ENCODE measurements at places on chromosomes 13 and 19.

DNA sequence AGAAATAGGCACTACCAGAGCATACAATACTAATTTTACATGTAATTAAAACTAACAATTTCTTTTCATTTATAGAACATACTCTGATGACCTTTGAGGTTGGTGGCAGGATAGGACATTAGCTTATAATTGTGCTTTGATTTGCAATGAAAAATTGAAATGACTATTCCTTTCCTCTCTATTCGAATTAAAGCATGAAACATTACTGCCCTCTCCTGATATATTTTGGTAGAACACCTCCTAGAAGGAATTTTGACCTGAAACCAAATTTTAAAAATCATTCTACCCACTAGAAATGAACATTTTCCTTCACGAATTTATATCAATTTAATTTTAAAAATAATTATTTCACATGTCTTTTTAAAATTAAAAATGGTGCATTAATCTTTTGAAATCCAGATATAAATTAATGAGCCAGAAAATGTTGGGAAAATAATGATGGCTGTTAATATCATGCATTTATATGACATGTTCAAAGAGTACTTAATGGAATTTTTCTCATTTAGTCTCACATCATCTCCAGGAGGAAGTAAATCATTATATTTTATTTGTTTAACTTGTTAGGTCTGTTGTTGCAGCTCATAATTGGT lies 556.3 kb upstream of the ARGLU1 start:
- H3K36me3 ChIP-seq, result no peaks in the 10 kb centered on the region
- no peak overlapping the region for H3K4me3 ChIP-seq
- H3K4me1 ChIP-seq, result no peaks in the 10 kb centered on the region
- H3K27ac ChIP-seq, result no peak overlapping the region

- H3K36me3 ChIP-seq, result no peaks in the 10 kb centered on the region
- no peak overlapping the region for H3K27ac ChIP-seq
- H3K4me1 ChIP-seq, result no peaks in the 10 kb centered on the region
- H3K27me3 ChIP-seq, result no peaks in the 10 kb centered on the region
Observed at GRCh38 chr13:66577358-66577757, 652.8 kb downstream of the PCDH9 start.

DNA sequence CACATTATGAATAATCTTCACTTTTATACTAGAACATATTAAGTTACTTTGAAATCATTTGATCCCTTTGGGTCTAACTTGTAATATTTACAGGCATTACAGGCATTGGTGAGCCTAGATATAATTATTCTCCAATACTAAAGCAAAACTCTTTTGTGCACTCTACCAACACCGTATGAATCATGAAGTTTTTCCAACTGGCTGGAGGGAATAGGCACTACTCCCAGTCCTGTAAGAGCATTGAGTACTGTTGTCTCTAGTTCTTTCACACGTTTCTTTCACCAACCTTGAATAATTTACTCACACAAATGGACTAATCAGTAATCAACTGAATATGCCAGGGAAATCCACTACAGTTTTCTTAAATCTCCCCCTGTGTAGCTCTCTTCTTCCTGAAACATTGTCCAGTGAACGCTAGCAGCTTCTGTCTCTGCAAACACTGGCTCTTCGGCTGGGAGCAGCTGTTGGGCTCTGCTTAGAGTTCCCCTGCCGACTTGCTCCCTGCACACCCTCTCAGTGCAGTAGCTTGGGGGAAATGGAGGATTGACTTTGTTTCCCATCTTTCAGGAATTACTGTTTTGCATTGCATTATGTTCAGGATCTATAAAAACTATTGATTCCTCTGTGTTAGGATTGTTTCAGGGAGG lies 476.7 kb downstream of the RFC3 start:
- H3K36me3 ChIP-seq, result no peaks in the 10 kb centered on the region
- DNase-seq, result no peak
- H3K4me3 ChIP-seq, result no peak overlapping the region
- no peaks in the 10 kb centered on the region for H3K27me3 ChIP-seq
- no peak overlapping the region for H3K27ac ChIP-seq

DNA sequence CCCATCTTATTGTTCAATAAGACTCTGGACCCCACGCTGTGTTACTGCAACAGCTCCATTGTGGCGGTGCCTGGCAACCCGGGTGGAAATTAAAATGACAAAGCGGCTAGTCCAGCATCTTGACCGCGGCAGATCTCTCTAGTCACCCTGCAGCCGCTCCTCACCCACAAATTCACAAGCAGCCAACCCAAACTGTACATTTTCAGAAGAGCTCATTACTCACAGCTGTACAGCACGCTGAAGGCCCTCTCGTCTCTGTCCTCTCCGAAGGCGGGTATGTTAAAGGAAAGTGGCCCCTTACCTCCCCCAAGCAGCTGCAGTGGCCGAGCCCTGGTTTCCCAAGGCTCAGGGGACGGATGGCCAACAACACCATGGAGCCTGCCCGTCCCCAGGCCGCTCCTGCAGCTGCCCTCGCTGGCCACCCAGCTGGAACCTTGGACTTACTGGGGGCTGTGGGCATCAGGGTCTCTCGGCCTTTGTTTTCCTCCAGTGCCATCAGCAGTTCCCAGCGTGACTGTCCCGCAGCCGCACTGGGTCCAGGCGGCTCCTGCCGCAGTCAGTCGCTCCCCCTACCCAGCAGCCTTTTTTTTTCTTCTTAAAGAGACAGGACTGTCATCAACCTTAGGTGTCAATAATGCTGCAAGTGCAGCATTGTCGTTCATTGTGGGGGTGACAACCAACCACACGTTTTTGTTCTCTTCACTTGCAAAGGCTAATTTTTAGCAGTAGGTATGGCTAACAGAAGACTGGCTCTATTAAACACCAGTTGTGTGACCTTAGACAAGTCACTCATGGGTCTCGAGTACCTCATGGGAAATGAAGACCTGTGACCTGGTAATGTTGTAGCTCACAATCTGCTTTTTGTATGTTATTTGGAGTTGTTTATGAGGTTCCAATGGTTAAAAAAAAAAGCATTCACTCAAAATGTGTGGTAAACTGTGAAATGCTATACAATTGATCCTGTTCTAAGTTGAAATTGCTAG lies at the start of gene SACS:
SACS (minus strand) TSS at position 532 of the 983 bp plus-strand sequence. CDS start 22,463 bp downstream, outside the sequence.
- no peak within 1 kb of the TSS for H3K4me3 ChIP-seq
- no peaks in the 10 kb centered on the region for H3K36me3 ChIP-seq
- DNase-seq, result no peak

DNA sequence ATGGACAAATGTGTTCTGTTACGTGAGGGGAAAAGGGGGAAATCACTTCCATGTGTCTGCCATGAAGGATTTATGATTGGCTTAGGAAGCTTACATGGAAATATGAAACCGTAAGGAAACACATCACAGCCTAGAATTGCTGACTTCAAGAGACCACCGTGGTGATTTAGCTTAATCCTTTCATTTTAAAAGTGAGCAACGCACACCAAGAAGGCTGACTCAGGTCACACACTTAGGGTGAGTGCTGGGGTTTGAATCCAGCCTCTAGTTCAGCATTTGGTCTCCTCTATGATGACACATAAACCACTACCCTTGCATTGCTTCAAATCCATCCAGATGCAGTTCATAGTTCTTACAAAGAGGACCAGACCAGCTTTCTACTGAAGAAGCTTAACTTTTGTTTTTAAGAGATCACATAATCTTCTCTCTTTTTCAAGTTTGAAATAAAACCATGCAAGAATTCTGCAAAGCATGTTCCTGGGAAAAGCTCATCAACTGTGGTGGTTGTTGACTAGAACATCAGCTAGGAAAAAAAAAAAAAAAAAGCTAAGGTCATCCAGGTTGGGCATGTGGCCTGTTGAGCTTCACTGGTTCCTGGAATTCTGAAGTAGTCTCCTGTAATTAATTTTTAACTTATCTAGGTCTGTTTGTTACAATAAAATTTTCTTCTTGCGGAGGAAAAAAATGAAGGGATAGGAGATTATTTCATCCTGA lies 60.2 kb upstream of the KL start:
- no peaks in the 10 kb centered on the region for H3K4me1 ChIP-seq
- no peak overlapping the region for H3K27ac ChIP-seq
- H3K36me3 ChIP-seq, result no peaks in the 10 kb centered on the region

DNA sequence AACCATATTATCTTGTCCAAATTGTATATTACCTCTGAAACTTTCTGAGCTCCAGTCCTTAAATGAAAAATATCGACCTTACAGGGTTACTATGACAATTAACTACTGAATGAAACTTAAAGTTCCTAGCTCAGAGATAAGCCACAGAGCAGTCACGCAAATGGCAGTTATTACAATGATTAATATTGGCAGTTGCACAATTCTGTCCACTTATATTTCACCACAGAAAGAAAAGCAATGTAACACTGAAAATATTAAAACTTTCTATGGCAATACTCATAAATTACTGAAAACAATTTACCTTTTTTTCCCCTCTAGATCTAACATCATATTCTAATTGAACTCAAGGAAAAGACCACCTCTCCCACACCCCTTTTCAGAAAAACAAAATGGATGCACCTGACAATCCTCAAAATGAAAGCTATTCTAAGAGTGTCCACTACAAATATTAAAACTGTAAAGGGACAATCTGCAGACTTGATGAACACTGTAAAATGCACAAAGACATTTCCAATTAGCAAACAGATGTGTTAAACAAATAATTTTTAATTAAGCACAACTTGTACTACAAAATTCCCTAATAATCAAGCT lies 14.6 kb downstream of the LNX2 start:
- H3K27ac ChIP-seq, result no peak overlapping the region
- peaks cover 7% of the 10 kb centered on the region for H3K36me3 ChIP-seq
- DNase-seq, result no peak
- H3K27me3 ChIP-seq, result no peaks in the 10 kb centered on the region

- H3K27me3 ChIP-seq, result no peaks in the 10 kb centered on the region
- H3K27ac ChIP-seq, result no peak overlapping the region
- DNase-seq, result no peak
- H3K4me3 ChIP-seq, result no peak overlapping the region
Observed at GRCh38 chr19:6697291-6697690, 23.2 kb downstream of the C3 start.

- H3K4me1 ChIP-seq, result peaks cover 7% of the 10 kb centered on the region
- no peaks in the 10 kb centered on the region for H3K27me3 ChIP-seq
- DNase-seq, result no peak
- H3K4me3 ChIP-seq, result no peak overlapping the region
Observed at GRCh38 chr19:33498391-33499000, 23.1 kb downstream of the PEPD start.

DNA sequence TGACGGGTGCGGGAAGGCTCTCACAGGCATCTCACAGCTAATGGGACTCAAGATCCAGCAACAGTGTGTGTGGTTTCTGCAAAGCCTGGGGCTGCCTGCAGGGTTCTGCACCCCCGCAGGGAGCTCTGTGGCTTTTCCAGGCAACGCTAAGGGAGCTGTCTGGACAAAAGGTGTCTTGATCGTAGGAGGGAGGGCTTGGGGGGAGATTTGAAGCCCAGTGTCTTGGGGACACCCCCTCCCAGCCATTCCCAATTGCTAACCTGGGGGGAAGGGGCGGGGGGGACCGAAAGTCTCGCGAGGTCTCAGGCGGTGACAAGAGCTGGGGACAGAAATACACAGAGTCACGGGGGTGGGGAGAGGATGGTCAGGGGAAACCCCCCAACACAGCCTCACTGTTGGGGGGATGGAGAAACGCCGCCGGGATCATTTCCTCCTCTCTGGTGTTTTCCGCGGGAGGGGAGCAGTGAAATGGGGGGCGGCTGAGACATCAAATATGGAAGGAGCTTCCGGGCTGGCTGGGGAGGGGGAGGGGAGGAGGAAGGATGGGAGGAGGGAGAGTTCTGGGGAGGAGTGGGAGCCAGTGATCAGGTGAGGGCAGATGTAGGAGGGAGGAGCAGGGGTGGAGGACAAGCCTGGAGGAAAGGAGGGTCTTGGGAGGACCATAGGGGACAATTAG lies 13.3 kb downstream of the KCNC3 start:
- peak overlapping the region; percentile 52 for H3K4me3 ChIP-seq
- peaks cover 2% of the 10 kb centered on the region for H3K36me3 ChIP-seq
- H3K4me1 ChIP-seq, result peaks cover 8% of the 10 kb centered on the region
- H3K27ac ChIP-seq, result no peak overlapping the region

GRCh38 chr13:68888832-68889231 lies 1218.8 kb upstream of the ATXN8OS start:
- H3K4me1 ChIP-seq, result no peaks in the 10 kb centered on the region
- H3K27me3 ChIP-seq, result no peaks in the 10 kb centered on the region
- no peak overlapping the region for H3K27ac ChIP-seq
- no peaks in the 10 kb centered on the region for H3K36me3 ChIP-seq
- no peak overlapping the region for H3K4me3 ChIP-seq

DNA sequence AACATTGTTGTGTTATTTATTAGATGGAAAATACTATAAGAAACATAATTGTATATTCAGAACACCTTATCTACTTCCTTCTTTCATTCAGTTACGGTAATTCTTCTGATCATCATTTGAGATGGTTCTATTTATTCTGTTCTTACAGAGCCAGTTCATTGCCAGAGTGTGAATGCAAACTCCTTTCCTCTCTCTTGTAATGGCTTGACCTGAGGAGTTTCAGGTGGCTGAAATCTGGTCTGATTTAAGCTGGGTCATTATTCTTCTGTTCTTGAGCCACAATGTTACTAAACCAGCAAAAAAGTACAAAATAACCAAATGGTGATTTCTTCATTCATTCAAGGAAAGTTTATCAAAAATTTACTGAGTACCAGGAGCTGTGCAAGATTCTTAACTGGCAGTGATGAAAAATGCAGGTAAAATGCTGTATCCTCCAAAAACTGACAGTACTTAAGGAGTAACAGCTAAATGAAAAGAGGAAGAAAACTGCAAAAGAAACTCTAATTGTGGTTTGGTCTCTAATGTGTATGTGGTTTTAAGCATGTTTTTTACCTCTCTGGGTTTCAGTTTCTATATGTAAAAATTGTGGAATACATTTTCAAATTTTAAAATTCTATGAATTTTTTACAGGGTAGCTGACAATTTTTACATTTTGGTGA lies 182.4 kb upstream of the UFM1 start:
- peaks cover 3% of the 10 kb centered on the region for H3K27me3 ChIP-seq
- DNase-seq, result no peak
- no peaks in the 10 kb centered on the region for H3K36me3 ChIP-seq
- no peak overlapping the region for H3K4me3 ChIP-seq
- H3K27ac ChIP-seq, result no peak overlapping the region

GRCh38 chr13:108302279-108302678 lies 32.8 kb downstream of the TNFSF13B start:
- peaks cover 26% of the 10 kb centered on the region for H3K36me3 ChIP-seq
- DNase-seq, result no peak
- H3K27ac ChIP-seq, result no peak overlapping the region
- H3K4me3 ChIP-seq, result no peak overlapping the region
- peaks cover 15% of the 10 kb centered on the region for H3K4me1 ChIP-seq
